ENCODE measurements at places on chromosomes 6 and 20.

DNA sequence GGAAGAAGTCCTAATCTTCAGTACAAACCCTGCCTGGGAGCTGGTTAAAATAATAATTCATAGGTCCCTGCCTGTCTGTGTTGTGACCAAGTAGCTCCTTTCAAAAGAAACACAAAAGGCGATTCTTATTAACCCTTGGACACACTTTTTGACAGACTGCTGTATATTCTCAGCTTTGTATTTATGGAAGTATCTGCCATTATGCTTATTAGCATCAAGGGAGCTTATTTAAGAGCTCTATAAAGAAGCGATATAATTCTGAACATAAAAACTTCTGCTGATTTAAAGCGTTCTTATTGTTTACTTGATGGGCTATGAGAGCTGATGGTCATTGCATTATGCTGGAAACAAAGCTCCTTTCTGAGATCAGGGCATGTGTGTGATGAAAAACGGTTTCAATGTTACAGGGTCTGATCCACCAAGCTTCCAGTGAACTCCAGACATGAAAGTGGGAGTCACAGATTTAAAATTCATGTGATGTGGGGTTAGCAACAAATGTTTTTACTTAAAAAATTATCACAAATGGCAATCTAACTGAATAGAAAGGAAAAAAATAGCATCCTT is 181.8 kb upstream of the PDE10A start:
- DNase-seq = no peak

DNA sequence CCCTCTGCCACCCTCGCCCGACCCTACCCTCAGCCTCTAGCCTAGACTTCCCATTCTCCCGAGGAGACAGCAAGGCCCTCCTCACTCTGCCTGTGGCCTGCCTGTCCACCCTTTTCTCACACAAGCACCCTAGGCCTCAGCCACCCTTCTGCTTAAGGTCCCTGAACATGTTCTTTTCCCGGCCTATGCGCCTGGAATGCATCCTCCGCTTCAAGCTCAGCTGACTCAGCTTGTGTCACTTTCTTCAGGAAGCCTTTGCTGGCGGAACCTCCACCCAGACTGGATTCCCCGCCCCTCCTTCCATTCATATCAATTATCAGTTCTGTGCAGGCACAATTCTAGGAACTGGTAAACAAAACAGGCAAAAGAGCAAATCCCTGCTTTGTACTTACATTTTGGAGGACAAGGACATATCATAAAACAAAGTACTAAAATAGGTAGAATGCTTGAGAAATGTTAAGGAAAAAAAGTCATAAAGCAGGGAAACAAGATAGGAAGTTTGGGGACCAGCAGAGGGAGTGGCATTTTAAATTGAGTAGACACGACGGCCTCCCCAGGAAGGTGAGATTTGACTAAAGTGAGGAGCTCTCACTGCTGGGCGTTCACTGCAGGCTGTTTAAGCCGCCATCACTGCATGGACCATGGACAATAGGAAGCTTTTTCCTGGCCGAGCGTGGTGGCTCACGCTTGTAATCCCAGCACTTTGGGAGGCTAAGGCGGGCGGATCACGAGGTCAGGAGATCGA is 17.9 kb upstream of the SNHG17 start:
- no peak for DNase-seq

GRCh38 chr6:103042336-103042735 is 1648.8 kb downstream of the GRIK2 start:
- no peak for DNase-seq

- DNase-seq = no peak
Measured at GRCh38 chr20:39270837-39271604, 308.9 kb downstream of the DHX35 start.

- no peak for DNase-seq
Measured at GRCh38 chr6:32397252-32397920, 9.6 kb downstream of the BTNL2 start.

DNA sequence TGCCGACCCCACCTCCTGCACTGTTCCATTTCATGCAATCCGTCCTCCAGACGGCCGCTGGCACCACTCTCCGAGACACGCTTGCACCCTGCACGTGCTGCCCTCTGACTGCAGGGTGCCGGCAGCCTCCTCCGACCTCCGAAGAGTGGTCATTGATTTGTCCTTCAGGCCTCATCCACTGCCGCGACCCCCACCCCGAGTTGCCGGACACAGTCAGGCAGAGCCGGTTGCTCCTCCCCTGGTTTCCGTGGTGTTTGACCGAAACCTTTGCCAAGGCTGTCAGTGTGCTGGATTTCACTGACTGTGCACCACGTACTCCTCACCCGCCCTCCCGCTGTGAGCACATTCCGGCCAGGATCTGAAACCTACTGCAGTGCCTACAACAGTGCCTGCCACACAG is 156.4 kb upstream of the PDE10A start:
- no peak for DNase-seq

- no peak for DNase-seq
Measured at GRCh38 chr6:156113631-156114030, 658.0 kb upstream of the NOX3 start.

DNA sequence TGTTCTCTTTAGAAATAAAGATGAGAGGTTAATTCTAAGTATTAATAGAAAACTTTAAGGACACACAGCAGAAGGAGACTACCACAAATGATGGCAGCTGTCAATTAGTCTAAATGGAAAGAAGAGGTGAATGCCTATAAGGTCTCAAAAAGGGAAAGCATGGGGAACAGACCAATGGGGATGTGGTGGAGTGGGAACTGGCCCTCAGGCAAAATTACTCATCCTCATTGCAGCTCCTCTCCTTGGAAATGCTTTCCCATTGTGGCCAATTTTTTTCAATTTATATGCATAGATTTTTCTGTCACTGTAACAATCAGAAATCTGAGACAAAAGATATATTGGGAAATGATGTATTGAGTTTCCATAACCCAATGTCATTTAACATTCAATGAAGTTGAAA is 222.9 kb upstream of the DEFB112 start:
- DNase-seq = no peak

All from omental fat pad (tissue), 4 donors.